Upper lobe of right lung (tissue), 1 donor: ENCODE measurements at places on chromosomes 11 and 22. TPM values are rescaled to one million over a fixed set of nuclear protein-coding genes. Genes with fewer than 3 reads are reported as not detected.

The TUBA8 gene
- 1.7 TPM for total RNA-seq

The SDHAF2 gene
- 34.1 TPM for total RNA-seq

- H3K27me3 ChIP-seq = no peaks in the 10 kb centered on the region
- H3K4me3 ChIP-seq = no peak overlapping the region
- peaks cover 6% of the 10 kb centered on the region for H3K4me1 ChIP-seq
- peak overlapping the region; percentile 36 for H3K27ac ChIP-seq
- no peaks in the 10 kb centered on the region for H3K36me3 ChIP-seq
Measured at GRCh38 chr22:19098157-19098556, 24.1 kb downstream of the DGCR2 start.

DNA sequence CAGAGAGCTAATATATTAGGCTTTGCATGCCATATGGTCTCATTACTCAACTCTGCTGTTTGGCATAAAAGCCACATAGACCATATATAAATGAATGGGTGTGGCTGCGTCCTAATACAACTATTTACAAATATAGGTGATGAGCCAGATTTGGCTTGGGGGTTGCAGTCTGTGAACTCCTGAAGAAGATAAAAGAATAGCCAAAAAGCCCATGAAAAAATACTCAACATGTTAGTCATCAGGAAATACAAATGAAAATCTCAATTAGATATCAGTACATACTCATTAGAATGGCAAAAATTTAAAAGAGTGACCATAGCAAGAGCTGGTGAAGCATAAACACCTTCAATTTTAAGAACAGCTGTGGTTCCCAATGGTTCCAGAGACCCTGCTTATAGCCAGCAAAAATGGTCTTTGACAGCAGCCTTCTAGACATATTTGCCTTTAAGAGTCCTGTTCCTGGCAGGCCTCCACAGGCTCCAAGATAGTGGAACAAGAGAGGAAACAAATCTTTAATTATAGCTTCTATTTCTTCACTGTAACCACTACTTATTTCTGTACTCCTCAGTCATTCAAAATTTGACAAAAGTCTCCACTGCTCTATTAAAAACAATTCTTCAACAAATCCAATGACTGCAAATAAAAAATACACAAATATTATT, 16.1 kb downstream of the C2CD3 start:
- H3K4me3 ChIP-seq = no peak overlapping the region
- no peak overlapping the region for H3K27ac ChIP-seq
- H3K4me1 ChIP-seq = no peaks in the 10 kb centered on the region
- H3K27me3 ChIP-seq = no peaks in the 10 kb centered on the region
- DNase-seq = no peak
- H3K36me3 ChIP-seq = peaks cover 9% of the 10 kb centered on the region
